GM18507 (cell line): ENCODE measurements at places on chromosomes 16 and 17.

DNA sequence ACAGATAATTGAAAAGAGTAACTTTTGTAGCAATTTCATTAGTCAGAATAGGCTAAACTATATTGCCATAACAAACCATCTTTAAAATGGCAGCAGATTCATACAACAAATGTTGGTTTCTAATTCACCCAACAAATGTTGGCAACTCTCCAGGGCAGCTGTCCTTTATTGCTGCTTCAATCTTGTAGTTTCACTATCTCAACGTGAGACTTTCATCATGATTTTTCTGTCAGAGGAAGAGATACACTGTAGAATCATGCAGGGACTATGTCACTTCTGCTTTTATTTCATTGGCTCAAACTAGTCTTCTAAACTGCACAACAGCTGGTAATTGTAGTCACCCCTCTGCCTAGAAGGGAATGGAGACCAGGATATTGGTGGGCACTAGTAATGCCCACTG is 174.2 kb downstream of the TANC2 start:
- no peak for DNase-seq

- DNase-seq: peak; percentile 12
Measured at GRCh38 chr16:77675464-77676324, 46.6 kb upstream of the NUDT7 start.

DNA sequence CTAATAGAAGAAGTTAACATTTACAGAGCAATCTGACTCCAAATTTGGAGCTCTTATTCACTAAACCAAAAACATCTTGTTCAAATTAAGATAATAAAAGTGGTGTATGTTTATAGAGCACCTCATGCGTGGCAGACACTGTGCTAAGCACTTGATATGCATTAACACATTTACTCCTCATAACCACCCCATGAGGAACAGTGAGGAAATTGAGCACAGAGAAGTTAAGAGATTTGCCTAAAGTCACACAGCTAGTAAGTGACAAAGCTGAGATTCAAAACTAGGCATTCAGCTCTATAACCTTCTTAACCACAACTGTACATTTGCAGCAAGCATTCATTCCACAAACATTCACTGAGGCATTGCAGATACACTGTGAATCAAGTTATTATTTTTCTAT is 94.0 kb downstream of the VAT1L start:
- DNase-seq: no peak

DNA sequence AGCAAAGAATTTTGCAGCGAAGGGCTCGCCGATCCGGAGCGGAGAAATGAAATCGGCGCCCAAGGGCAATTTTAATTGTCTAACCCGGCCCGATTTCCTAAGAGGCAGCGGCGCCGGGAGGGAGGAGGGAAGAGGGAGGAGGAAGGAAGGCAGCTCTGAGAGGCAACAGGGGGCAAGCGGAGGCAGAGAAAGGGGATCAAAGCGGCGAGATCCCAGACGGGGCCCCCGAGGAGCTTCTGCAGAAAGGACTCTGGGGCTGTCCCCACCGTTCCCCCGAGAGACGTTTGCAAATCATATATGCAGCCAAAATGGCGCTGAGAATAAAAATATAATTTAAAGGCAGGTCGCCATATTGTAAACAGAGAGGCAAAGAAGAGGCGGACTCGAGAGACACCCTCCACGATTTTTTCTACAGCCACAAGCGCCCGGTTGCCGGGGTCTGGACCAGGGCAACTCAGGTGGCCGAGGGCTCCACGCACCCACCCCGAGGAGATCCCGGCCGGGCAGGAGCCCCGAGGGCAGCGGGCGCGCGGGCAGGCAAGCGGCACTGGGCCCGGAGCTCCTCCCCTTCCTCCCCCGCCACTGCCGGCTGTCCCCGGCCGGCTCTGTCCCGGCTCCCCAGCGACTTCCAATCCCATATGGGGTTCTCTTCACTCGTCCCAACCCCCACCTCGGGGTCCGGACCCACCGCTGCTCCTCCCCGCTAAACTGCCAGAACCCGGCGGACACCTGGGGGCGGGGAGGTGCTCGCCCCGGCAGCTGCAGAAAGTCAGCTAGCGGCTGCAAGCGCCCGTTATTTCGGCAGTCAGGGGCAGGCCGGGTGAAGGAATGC is 1.9 kb downstream of the PHF12 start:
- no peak for DNase-seq

DNA sequence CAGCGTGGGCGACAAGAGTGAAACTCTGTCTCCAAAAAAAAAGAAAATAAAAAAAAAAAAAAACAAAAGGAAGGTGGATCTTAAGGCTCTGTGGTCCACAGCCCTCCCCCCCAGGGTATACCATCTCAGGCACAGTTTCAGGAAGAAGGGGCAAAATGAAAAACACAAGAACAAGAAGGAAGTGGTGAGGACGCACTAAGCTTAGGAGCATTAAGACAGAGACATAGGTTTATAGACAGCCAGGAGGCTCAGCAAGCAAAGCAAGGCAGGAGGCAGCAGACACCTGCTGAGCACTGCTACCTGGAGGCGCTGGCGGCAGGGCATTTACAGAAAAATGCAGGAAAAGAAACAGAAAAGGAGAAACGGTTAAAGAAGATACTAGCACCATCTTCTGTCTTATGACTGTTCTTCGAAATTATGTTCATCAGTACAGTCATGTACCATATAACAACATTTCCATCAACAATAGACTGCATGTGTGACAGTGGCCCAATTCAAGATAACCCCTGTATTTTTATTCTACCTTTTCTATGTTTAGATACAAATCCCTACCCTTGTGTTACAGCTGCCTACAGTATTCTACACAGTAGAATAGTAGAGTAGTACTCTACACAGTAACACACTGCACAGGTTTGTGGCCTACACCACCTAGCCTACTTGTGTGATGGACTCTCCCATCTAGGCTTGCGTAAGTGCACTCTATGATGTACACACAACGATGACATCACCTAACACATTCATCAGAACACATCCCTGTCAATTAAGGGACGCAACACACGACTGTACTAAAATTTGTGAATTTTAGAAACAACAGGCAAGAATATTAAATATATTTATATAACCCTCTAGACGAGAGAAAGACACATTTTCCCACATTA is 62.5 kb downstream of the XPO6 start:
- DNase-seq: no peak

DNA sequence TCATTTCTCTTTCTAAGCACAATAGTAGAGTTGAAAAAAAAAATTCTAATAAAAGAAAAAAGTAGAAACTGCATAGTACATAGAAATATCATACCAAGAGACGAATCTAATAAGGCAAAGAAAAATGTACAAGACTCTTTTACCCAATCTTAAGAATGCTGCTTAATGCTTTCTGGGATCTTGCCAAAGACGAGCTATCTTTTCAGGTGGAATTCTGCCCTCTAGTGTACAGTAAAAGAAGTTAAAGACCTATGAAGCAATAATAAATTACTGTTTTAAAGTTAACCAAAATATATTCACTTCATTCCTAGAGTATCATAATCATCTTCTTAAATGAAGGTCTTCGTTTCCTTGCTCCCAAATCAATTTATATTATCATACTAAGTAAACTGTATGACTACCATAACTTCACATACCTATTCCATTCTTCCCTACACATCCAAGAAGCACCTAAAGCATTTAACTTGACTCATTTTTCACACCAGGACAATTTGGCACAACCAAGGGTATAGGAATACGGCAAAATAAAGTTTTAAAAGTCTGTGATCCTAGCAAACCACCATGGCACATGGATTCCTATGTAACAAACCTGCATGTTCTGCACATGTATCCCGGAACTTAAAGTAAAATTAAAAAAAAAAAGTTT is 47.7 kb downstream of the CFDP1 start:
- DNase-seq: no peak

DNA sequence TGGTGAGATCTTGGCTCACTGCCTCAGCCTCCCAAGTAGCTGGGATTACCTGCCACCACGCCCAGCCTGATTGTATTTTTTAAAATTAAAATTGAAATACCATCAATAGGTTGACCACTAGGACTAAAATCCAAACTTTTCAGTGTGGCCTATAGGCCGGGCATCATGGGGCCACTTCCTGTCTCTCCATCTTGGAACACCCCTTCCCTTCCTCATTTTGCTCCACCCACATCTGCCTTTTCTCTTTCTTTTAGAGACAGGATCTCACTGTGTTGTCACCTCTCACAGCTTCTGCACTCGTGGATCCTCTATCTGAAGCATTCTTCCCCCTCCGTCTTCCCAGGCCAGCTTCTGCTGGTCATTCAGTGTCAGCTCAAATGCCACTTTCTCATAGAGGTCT is 57.0 kb downstream of the BMERB1 start:
- DNase-seq: no peak
